Caudate nucleus (tissue), 63 donors: ENCODE measurements at places on chromosomes 6 and 20.

GRCh38 chr6:90144396-90144795, 152.2 kb downstream of the BACH2 start:
- no peak for DNase-seq

DNA sequence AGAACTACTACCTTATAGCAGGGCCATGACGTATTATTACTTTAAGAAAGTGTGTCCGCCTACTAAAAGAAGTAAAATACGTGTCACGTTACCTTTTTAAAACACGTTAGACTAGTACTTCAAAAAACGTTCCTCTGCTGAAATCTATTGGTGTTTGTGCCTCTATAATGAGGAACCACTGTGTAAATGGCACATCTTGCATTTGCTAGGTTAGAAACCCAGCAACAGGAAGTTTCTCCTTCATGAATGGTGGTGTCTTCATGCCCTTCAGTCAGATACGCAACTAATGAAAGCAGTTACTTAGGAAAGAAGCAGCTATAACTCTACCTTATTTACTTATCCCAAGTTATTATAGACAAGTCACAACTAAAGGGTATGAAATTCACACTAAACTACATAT, 343.5 kb downstream of the RNGTT start:
- DNase-seq, result no peak

DNA sequence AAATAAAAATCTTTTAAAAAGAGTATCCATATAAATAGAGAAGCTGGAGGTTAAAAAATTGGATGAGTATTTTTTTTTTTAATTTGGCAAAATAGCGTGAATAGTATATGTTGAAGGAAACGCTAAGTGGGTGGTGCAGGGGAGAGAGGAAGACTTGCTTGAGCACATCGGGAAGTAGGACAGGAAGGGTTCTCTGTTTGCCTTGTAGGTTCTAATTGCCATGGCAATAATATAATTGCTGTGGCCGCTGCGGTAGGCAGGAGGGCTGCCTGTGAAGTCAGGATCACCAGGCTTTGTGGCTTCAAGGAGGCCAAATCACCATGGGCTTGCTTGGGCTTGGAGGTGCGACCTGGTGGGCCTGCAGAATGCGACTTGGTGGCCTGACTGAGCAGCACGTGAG, 35.1 kb downstream of the IGF2R start:
- no peak for DNase-seq

GRCh38 chr6:6798448-6798860, 209.9 kb downstream of the LY86 start:
- DNase-seq, result no peak

DNA sequence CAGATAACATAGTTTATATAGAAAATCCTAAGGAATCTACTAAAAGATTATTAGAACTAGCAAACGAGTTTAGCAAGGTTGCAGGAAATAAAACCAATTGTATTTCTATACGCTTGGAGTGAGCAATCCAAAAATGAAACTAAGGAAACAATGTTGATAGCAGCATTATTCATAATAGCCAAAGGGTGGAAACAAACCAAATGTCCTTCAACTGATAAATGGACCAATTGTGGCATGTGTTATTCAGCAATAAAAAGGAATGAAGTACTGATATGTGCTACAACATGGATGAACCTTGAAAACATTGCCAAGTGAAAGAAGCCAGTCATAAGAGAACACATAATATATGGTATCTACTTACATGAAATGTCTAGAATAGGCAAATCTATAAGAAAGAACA, 101.0 kb upstream of the VSTM2L start:
- no peak for DNase-seq

DNA sequence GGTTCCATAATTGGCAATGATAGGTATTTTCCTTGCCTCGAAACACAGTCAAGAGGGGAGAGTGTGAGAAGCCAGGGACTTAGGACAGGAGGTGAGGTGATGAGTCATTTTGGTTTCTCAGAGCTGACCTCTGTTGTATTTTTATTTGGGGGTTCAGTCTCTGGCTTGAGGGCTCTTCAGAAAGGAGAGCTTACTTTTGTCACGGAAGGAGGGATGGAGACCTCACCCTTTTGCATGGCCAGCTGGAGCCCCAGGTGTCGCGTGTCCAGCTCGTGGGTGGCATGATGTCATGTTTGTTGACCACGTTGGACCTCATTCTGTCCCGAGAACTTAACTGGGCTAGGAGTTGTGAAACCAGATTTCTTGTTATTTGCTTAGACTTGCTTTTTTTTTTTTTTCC, 293.9 kb downstream of the QKI start:
- DNase-seq, result no peak

GRCh38 chr20:38231531-38232121, 28.9 kb downstream of the KIAA1755 start:
- no peak for DNase-seq

GRCh38 chr6:7115543-7116231, 7.9 kb downstream of the RREB1 start:
- no peak for DNase-seq

DNA sequence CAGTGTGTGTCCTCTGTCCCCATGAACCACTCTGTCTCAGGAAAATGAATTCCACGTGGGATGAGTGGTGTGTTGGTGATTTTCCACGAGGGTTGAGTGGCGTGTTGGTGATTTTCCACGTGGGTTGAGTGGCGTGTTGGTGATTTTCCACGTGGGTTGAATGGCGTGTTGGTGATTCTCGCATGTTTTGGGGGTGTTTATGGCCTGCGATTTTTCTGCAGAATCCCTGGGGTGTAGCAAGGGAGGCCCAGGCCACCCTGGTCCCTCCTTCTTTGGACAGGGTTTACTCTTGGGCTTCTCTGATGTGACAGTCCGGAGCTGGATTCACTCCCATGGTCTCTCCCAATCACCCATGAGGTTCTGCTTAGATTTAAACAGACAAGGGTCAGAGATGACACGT, 90.6 kb upstream of the FRMD1 start:
- DNase-seq, result no peak

DNA sequence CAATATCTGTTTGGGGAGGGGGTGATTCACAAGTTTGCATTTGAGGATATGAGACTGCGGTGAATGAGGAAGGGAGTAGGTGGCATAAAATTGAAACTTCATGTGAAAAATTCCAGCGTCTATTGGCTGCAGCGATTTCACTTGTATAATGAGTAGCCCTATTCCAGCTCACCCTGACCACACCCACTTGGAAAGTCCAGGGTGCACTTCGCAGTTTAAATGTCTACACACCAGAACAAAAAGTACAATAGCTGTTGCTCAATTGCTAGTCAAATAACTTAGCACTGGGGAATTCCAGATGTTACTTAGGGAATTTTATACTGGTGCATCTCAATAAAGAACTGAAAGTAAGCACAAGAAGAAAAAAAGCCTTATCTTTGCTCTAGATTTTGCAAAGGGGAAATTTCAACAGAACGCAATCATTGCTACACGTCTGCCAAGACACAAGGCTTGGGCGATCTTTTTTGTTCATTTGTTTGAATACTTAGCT, 6.3 kb downstream of the TNFAIP3 start:
- no peak for DNase-seq

- no peak for DNase-seq
Measured at GRCh38 chr20:4947817-4948559, 53.3 kb downstream of the SLC23A2 start.

DNA sequence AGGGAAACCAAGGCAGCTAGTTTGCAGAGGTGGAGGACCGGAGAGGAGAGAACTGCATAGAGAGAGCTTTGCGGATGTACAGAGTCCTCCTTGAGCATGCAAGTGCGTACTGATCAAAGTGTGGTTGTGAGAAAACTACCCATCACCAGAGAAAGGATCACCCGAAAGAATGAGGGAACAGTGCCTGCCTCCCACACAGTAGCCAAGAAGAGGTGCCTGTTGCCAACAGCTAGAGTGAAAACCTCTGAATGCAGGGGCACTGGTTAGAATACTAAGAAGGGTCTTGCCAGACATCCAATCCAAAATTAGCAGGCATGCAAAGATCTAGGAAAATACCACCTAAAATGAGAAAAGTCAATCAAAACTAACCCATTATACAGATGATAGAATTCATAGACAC, 166.6 kb upstream of the AKAP12 start:
- no peak for DNase-seq

- DNase-seq, result peak; percentile 32
Measured at GRCh38 chr6:33427585-33428223, 7.8 kb downstream of the SYNGAP1 start.

DNA sequence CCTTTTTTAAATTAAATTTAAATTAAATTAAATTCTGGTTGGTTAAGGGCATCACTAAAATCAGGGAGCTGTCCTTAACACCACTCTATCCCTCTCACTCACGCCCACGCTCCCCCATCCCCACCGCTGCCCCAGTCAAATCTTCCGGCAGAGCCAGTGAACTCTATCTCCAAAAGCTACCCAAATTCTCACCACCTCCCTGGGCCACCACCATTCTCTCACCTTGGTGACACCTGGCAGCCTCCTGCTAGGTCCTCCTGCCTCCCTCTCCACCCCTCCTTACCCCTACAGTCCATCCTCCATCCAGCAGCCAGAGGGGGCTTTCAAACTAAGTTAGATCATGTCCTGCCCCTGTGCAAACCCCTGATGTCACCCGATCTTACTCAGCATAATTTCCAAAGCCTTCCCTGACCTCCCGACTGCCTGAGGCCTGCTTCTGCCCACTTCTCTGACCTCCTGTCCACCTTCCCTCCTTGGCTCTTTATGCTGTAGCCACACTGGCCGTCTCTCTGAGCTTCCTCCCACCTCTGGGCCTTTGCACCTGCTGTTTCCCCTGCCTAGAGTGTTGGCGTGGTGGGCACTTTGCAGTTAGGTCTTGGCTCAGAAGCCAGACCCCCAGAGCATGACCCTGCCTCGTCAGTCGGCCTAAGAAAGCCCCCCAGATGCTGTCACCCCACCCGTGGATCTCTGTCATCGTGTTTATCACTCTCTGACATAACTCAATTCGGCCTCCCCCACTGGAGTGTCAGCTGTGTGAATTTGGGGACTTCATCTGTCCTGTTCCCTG, 24.7 kb downstream of the PTGIS start:
- no peak for DNase-seq

DNA sequence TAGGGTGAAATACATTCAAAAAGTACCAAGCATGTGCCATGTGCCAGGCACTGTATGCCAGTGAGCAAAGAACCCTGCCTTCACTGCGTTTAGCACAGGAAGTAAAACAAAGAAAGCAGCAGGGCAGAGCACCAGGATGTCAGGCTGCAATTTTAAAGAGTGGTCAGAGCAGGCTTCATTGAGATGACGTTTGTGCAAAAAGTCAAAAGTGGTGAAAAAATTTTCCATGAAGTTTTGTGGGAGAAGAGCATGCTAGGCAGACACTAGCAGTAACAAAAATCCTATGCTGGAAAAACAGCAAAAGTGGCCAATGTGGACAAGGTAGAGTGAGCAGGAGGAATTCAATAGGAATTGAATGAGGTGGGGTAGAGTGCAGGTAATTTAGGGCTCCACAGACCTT, 31.3 kb downstream of the AKIRIN2 start:
- DNase-seq, result no peak

- no peak for DNase-seq
Measured at GRCh38 chr6:125636671-125637070, 112.8 kb upstream of the HEY2 start.

GRCh38 chr6:161437851-161438250, 164.0 kb upstream of the AGPAT4 start:
- DNase-seq, result no peak

GRCh38 chr20:63418617-63419016, 53.8 kb downstream of the KCNQ2 start:
- DNase-seq, result no peak

DNA sequence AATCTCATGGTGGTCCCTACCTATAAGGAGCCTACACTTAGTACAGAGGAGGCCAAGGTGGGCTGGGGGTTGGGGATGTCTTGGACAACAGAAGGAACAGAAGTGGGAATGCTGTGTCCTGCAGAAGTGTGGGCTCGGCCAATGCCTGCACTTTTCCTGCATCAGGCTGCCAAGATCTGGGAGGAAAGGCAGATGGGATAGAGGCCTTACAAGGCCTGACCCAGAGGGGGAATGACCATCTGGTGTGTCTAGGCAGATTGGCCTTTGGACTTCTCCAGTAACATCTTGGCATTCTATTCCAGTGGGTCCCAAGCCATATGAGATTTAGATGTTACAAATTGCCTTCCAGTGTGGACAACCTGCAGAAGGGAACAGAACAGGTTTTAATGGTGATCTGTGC, 124.7 kb upstream of the GPR6 start:
- no peak for DNase-seq
